ENCODE measurements at places on chromosomes 5 and 9. TPM values are rescaled to one million over a fixed set of nuclear protein-coding genes. Genes with fewer than 3 reads are reported as not detected.

GRCh38 chr5:56377573-56377972, 144.4 kb upstream of the ANKRD55 start:
- H3K27ac ChIP-seq: no peak overlapping the region
- no peak overlapping the region for H3K4me3 ChIP-seq
- H3K27me3 ChIP-seq: no peaks in the 10 kb centered on the region

- no peaks in the 10 kb centered on the region for H3K27me3 ChIP-seq
- H3K4me3 ChIP-seq: no peak overlapping the region
- no peak for DNase-seq
- no peaks in the 10 kb centered on the region for H3K36me3 ChIP-seq
Measured at GRCh38 chr5:126508962-126509279, 85.7 kb downstream of the GRAMD2B start.

Gene GMCL2
- not detected for total RNA-seq

GRCh38 chr5:173383711-173384110, 55.5 kb upstream of the STC2 start:
- peaks cover 4% of the 10 kb centered on the region for H3K27me3 ChIP-seq
- no peaks in the 10 kb centered on the region for H3K36me3 ChIP-seq
- DNase-seq: no peak
- no peak overlapping the region for H3K4me3 ChIP-seq

DNA sequence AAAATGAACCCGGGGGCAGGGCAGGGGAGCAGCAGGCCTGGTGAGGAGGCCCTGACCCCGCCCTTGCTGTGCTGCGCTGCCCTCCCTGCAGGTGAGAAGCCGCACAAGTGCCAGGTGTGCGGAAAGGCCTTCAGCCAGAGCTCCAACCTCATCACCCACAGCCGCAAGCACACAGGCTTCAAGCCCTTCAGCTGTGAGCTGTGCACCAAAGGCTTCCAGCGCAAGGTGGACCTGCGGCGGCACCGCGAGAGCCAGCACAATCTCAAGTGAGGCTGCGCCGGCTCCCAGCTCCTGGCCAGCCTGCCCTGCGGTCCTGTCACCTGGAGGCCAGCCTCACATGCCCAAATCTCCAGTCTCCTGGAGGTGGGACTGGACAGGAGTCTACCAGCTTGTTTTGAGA, 12.3 kb downstream of the GFI1B start:
- no peak overlapping the region for H3K4me3 ChIP-seq
- H3K4me1 ChIP-seq: no peaks in the 10 kb centered on the region
- peak; percentile 36 for DNase-seq
- peaks cover 37% of the 10 kb centered on the region for H3K27me3 ChIP-seq

Gene SMC2
- total RNA-seq: 10.4 TPM

Gene ALDH1A1
- 238 TPM for total RNA-seq

Gene GBGT1
- total RNA-seq: 38.5 TPM

Gene SOX30
- not detected for total RNA-seq

GRCh38 chr9:124780060-124780756, 3.3 kb downstream of the OLFML2A start:
- H3K4me3 ChIP-seq: no peak overlapping the region
- no peaks in the 10 kb centered on the region for H3K36me3 ChIP-seq
- peak overlapping the region; percentile 24 for H3K27ac ChIP-seq
- peaks cover 51% of the 10 kb centered on the region for H3K4me1 ChIP-seq

DNA sequence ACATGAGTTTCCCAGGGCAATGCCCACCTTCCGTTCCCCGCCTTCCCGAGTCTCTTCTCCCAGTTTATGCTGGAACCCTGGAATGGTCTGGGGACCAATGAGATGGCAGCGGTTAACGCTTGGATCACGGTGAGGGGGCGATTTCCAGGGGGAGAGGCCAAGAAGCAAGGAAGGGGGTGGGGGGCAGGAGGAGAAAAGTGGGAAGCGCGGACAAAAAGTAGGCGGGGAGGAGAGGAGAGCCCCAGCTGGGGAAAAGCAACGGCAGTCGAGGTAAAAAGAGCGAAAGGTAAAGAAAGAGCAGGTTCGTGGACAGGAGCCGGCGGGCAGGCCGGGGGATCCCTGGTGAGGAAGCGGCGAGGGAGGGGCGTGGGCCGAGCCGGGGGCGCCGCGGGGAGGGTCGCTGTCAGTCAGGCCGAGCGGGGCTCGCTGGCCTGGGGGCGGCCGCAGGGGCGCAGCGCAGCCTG, 508 bp upstream of the SNCAIP start:
- no peak for DNase-seq
- no peak overlapping the region for H3K27ac ChIP-seq
